ENCODE measurements at places on chromosomes 6 and 20.
A peak's percentile ranks its signal among the peaks of the same experiment; 100 is the strongest.

GRCh38 chr6:139124887-139125672 lies 9.8 kb upstream of the HECA start:
- DNase-seq: no peak

- DNase-seq: no peak
Measured at GRCh38 chr20:11260611-11261010, 586.8 kb upstream of the JAG1 start.

DNA sequence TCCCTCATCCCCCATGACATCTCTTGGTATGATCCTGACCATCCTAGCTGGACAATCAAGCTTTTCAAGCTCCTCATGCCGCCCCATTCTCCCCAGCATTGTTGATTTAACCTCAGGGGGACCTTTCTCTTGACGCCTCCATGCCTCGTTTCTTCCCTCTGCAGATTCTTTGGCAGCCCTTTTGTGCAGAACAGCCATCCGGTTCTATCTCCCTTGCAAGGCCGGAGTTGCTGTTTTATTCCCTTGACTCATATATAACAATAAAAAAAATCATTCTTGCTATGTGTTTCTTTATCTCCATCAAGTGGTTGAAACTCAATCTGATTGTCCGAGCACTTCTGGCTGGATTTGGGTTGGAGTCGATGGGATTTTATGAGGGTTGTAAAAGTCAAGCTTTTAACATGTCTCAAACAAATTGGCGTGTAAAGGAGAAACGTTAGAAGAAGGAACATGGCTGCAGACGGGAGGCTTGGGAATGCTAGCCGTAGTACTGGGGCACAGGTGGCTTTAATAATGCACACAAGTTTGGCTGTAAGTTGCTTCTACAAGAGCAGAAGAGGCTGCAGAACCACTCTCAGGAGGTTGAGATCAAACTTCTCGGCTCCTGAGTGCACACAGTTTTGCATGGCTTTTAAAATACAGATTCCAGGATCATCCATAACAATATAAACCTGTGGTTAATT lies 3.9 kb upstream of the SULF2 start:
- no peak for DNase-seq

DNA sequence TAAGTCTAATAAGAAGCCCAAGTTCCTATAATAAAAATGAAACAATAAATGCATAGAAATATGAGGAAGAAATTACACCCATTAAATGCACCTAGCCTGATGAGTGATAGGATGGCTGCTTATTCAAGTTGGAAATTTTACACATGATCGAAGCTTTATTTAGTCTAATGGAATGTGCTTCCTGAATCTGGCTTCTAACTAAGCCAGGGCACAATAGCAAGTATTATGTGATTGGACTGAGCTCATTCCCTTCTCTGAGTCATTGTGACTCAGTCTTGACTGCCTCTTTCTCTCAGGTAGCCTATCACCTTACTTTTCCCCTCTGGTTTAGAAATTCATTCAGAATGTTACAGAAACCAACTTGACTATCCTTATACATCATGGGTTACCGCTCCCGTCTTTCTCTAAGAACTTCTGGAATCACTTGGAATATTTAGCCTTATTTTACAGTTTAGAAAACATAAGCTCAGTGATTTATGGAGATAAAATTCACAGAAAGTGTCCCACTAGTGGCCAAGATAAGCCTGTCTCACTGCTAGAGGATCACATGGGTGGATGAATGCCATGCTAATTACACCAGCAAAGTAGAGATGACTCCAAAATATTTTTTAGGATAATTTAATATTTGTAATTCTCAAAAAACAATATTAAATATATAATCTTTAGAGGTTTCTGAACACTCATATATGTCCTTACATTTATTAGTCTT lies 505.3 kb upstream of the JAG1 start:
- DNase-seq: peak; percentile 80

DNA sequence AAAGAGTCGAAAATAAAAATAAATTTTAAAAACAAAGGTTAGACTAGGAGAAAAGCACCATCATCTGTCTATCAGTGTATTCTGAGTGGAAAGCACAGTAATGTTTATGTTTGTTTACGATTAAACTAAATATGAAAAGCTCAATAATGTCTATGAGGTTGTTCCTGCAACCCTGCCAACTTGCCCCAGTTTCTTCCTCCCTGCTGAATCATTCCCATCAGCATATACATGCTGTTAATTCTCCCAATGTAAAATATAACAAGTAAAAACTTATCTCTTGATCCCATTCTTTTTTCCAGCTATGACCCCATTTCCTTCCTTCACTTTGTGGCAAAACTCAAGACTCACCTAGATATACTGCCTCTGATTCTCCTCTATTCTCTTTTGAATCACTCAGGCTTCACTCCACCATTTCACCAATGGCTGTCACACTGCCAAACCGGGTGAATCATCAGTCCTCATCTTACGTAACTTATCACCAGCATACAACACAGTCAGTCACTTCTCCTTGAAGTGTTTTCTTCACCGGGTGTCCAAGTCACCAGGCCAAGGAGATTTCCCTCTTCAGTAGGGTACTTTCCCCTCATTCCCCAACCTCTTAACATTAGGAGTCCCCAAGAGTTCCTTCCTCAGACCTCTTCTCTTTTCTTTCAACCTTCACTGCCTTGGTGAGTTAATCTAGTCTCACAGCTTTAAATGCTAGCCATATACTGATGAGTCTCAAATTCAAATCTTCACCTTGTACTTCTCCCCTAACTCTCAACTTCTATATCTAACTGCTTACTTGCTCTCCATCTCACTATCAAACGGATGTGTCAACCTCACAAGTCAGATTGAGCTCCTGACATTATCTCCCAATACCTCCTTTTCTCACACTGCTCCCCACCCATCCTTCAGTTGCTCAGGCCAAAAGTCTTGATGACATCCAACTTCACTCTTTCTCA lies 6.2 kb downstream of the TMEM242 start:
- DNase-seq: peak; percentile 95

- DNase-seq: no peak
Measured at GRCh38 chr6:330948-331347, 38.7 kb downstream of the DUSP22 start.

GRCh38 chr6:3392930-3393835 lies 63.7 kb downstream of the SLC22A23 start:
- no peak for DNase-seq

DNA sequence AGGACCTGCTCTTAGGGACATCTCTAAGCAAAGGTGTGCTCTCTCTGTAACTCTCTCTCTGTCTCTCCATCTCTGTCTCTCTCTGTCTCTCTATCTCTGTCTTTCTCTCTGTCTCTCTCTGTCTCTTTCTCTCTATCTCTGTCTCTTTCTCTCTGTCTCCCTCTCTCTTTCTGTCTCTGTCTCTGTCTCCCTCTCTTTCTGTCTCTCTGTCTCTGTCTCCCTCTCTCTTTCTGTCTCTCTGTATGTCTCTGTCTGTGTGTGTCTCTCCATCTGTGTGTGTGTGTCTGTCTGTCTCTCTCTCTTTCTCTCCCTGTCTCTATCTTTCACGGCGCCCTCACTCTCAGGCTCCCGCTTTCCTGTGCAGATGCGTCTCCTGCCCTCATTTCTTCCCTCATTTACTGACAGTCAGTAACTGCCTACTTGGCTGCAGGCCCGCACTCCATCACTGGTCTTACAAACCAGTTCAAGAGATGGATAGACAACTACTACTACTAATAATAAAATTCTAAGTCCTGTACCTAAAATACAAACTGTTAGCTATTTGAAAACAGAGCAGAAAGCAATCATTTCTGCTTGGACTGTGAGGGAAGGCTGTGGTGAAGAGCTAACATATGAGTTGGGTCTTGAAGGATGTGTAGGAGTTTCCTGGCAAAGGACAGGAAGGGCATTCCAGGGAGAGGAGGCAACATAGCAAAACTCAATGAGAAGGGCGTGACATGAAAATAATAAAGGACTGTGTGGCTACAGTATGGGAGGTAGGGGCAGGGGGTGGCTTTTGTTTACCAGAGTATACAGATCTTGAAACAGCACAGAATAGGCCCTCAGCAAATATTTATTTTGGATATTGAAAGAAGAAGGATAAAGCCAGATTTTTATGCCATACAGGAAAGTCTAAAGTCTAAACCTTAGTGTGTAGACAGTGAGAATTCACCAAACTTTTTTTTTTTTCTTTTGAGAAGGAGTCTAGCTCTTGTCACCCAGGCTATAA lies 67.8 kb upstream of the TAB2 start:
- DNase-seq: no peak

Measured in dermis microvascular lymphatic vessel endothelial cell (primary cell).